ENCODE measurements at places on chromosomes 4 and X. TPM values are rescaled to one million over a fixed set of nuclear protein-coding genes. Genes with fewer than 3 reads are reported as not detected.
A peak's percentile ranks its signal among the peaks of the same experiment; 100 is the strongest.

Gene AMTN
- polyA plus RNA-seq: not detected

Gene MAGEA1
- polyA plus RNA-seq: not detected

Gene MAGEE2
- not detected for polyA plus RNA-seq

Gene GUCY1B1
- polyA plus RNA-seq: 0.14 TPM

Gene CA5B
- 2.7 TPM for polyA plus RNA-seq

Gene S100G
- polyA plus RNA-seq: not detected

Gene TBX22
- polyA plus RNA-seq: not detected

Gene ARHGEF38
- not detected for polyA plus RNA-seq

Gene SPIN2A
- polyA plus RNA-seq: 0.34 TPM

Gene TRIM61
- not detected for polyA plus RNA-seq

Gene FHIP1A
- 0.09 TPM for polyA plus RNA-seq

Gene STOX2
- polyA plus RNA-seq: 2.7 TPM

Gene SPANXA1
- 0.18 TPM for polyA plus RNA-seq

Gene PRRG3
- polyA plus RNA-seq: not detected

DNA sequence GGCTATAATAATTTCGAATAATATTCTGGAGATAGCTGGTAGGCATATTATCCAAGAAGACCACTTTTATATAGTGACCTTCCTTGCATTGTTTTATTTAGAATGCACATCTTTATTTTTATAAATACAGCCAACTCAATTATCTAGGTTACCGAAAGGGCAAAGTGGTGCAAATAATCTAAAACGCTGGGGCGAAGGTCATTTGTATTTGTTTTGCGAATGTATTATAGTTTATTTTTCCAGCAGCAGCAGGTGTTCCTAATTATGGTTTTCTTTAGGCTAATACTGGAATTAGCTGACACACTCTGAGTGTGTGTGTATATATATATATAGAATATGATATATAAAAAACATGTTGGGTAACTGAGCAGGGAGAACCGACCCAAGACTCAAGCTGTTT, 48.1 kb upstream of the RAP2C start:
- DNase-seq: no peak

- DNase-seq: no peak
These were observed 22.9 kb upstream of the COX7B2 start for GRCh38 chr4:46931981-46932380.

- peak; percentile 25 for DNase-seq
These were observed 2.3 kb upstream of the METTL14 start for GRCh38 chr4:118682928-118683327.

GRCh38 chr4:88698519-88698918, 890 bp upstream of the NAP1L5 start:
- no peak for DNase-seq

DNA sequence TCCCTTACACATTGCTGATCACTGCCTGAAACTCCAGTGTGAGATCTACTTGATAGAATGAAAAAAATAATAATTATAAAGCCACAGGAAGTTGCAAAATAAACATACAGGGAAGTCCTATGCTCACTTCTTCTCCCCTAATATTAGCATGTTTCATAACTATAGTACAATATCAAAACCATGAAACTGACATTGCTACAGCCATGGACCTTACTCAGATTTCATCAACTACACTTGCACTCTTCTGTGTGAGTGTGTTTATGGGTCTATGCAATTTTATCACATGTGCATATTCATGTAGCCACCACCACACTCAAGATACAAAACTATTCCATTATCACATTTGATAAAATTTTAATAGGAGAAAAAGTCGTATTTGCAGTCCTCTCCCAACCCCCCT, 57.3 kb downstream of the SPINK2 start:
- no peak for DNase-seq

- DNase-seq: no peak
These were observed 616.9 kb downstream of the FSTL5 start for GRCh38 chr4:161546902-161547301.

DNA sequence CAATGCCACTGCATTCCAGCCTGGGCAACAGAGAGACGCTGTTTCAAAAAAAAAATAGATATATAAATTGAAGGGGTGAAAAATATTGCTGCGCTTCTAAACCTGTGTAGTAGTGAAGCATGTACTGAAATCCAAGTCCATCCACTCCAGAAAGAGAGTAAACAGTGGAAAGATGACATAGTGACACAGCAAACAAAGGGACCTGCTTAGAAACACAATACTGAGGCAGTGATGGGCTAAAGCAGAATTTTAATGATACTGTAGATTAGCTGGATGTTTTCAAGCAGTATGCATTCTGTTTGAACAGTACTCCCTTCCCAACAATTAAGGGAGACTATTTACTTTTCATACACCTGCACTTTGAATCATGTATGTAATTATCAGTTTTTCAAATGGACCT, 42.5 kb downstream of the TFDP3 start:
- DNase-seq: no peak

DNA sequence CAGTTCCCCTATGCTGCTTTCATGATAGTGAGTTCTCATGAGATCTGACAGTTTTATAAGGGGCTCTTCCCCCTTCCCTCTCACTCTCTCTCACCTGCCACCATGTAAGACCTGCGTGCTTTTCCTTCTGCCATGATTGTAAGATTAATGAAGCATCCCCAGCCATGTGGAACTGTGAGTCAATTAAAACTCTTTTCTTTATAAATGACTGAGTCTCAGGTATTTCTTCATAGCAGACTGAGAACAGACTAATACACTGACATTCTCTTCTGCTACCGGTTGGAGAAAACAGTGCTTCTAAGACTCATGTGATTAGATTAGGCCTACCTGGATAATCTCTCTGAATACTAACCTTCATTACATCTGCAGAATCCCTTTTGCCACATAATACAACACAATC, 45.4 kb upstream of the TRPC5OS start:
- DNase-seq: no peak

DNA sequence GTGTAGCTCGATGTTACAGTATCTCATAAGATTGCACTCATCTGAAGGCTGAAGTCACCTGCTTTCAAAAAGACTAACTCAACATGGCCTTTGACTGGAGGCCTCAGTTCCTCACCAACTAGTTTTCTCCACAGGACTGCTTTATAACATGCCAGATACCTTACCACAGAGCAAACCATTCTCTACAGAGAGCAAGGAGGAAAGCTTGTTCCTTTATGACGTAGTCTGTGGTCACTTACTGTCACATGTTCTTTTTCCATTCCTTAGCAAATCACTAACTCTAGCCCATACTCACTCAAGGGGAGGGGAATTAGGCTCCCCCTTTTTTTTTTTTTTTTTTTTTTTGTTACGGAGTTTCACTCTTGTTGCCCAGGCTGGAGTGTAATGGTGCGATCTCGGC, 3.2 kb downstream of the THAP9 start:
- DNase-seq: no peak

DNA sequence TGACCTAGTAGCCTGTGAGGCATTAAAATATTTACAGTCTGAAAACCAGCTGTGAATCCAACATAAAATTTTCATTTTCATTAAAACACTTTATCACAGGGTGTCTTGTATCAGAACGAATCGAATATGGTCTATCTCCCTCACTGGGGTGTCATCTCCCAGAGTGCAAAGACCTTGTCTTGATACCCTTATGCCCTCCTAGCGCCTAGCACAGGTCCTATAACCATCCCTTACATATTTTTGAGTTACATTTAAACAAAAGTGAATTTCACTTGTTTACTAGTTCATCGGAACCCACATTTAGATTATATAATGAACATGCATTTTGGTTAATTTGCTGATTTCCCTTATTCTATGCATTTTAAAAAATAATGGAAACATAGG, 14.0 kb downstream of the DIPK2B start:
- DNase-seq: no peak

DNA sequence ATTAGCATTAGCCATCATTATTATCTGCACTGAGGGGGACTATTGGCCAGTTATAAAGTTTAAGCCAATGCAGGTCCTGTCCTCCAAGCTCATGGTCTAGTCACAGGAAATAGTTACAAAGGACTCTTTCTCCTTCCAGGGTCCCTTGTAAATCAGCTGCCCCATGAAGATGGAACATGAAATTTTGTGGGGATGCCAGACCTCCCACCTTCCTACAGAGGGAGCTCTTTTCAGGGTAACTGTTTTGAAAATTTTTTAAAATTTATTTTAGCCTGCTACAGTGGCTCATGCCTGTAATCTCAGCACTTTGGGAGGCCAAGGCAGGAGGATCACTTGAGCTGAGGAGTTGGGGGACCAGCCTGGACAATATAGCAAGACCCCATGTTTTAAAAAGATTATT, 124.4 kb upstream of the SLC34A2 start:
- DNase-seq: no peak

- no peak for DNase-seq
These were observed 74.4 kb upstream of the DDX3X start for GRCh38 chrX:41259516-41259915.

GRCh38 chr4:2044542-2045517, 14.3 kb upstream of the NAT8L start:
- no peak for DNase-seq

DNA sequence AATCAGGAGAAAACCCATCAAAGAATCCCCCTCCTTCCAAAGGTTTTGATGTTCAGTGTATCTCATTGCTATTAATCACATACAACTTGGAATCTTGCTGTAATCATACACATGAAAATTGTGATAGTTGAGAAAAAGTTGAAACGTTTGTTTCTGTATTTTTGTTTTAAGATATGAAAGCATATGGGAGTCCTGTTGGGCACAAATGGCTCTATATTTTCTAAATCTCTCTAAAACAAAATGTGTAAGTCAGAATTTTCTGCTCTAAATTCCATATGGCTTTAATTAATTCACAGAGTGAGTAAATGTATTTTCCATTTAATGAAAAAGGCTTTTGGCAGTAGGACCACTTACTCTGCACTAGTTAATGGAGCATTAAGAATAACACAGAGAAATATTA, 140.2 kb downstream of the MOSPD2 start:
- DNase-seq: no peak

DNA sequence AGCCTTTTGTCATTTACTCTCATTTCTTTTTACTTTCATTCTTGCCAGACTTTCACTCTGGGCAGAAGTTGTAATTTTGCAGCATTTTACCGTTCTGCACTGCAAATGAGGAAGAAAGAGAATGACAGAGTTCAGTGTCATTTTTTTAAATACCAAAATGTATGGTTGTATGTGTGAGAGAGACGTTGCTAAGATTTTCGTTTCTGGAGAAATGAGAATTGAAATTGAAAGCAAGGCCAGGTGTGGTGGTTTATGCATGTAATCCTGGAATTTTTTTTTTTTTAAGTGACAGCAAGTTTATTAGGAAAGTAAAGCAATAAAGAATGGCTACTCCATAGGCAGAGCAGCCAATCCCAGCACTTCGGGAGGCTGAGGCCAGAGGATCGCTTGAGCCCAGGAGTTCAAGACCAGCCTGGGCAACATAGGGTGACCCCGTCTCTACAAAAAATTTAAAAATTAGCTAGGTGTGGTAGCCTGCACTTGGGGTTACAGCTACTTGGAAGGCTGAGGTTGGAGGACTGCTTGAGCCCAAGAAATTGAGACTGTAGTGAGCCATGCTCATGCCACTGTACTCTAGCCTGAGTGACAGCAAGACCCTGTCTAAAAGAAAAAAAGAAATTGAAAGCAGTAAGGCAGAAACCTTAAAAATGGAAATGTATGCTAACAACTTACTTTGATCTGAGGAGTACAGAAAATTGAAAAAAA, 12.9 kb downstream of the DCK start:
- no peak for DNase-seq

GRCh38 chrX:104335756-104336155, 81.0 kb upstream of the ESX1 start:
- no peak for DNase-seq

GRCh38 chr4:13081830-13082229, 402.3 kb downstream of the RAB28 start:
- no peak for DNase-seq

DNA sequence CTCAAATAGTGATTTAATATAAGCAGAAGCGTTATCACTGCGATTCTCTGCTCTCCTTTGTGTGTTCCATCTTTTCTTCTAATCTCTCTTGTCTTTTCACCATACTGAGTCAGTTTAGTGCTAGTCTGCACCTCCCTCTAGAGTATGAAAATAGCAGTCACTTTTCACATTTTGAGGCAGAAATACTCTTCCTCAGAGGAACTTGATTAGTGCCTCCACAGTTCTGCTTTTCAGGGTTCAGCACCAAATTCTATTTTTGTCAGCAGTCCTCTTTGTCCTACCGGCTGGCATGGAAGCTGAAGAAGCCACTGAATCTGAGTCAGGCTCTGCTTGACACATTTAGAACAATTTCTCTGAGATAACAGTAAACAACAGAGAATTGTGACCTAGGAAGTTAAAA, 49.7 kb upstream of the ANKRD17 start:
- DNase-seq: peak; percentile 20

- DNase-seq: no peak
These were observed 24.4 kb downstream of the DCX start for GRCh38 chrX:111387470-111388070.

DNA sequence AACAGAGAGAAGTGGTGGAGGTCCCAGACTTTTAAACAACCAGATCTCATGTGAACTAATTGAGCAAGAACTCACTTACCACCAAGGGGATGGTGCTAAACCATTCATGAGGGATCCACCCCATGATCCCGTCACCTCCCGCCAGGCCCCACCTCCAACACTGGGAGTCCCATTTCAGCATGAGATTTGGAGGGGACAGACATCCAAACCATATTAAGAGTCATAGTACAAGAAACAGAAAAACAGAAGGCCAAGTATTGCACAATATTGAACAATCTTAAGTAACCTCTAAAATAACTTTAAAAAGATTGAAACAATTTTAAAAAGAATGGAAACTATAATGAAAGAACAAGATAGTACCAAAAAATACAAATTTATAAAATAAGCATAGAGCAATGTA, 110.0 kb downstream of the CBR4 start:
- no peak for DNase-seq

DNA sequence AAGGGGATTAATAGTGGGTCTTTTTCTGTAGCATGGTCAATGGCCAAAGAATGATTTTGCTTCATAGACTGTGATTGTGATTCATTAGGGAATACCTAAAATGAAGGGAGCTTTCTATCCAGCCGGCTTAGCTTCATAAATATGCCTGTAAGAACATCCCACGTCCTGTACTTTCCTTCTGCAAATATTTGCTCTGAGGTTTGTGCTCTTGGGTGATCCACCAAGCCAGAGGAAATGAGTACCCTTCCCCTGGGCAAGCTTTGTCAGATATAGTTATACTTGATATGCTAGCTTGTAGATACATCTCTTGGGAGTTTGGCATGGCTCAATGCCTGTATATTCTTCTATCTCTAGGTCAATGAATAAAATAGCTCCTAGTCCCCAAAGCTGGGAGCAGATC, 28.2 kb upstream of the SPARCL1 start:
- DNase-seq: peak; percentile 24

- no peak for DNase-seq
These were observed 204.8 kb downstream of the PDGFC start for GRCh38 chr4:156766846-156767245.

DNA sequence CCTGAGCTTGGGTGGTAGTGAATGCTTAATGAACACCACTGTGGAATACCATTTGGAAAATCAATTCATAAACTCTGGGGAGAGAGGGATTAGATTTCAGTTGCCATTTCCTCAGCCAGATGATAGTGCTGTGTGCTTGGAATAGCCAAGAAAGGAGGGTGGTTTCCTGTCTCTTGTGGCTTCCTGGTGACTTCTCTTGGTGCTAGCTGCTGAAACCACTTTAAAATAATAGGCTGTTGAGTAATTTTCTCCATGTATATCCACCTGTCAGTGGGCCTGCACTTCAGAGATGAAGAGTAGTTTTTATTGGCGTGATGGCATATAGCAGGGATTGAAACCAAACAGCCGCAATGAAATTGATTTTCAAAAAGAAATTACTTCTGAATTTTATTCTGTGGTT, 11.8 kb downstream of the EDA start:
- DNase-seq: no peak

- no peak for DNase-seq
These were observed 18.5 kb upstream of the DCAF4L1 start for GRCh38 chr4:41963105-41963504.

GRCh38 chrX:80388206-80388605, 32.0 kb upstream of the TENT5D start:
- no peak for DNase-seq
